ENCODE measurements at places on chromosomes 3 and 15.
A peak's percentile ranks its signal among the peaks of the same experiment; 100 is the strongest.

GRCh38 chr3:108150200-108150599 is 59.4 kb upstream of the CD47 start:
- DNase-seq, result no peak

GRCh38 chr3:161049683-161050248 is 55.4 kb downstream of the B3GALNT1 start:
- DNase-seq, result no peak

GRCh38 chr15:31272558-31273257 is 53.9 kb upstream of the KLF13 start:
- DNase-seq, result peak; percentile 60

GRCh38 chr3:56739036-56739435 is 56.0 kb upstream of the TASOR start:
- no peak for DNase-seq
